Fibroblast of skin of right biceps (primary cell): ENCODE measurements at places on chromosomes 3 and 15.

- DNase-seq: no peak
These were observed 108.1 kb upstream of the GMNC start for GRCh38 chr3:190970560-190970959.

GRCh38 chr3:2765002-2765579 is 345.1 kb downstream of the IL5RA start:
- DNase-seq: peak; percentile 1

GRCh38 chr3:192901435-192901834 is 16.2 kb downstream of the MB21D2 start:
- DNase-seq: peak; percentile 99

GRCh38 chr15:67528513-67528912 is 7.6 kb downstream of the C15orf61 start:
- DNase-seq: no peak

DNA sequence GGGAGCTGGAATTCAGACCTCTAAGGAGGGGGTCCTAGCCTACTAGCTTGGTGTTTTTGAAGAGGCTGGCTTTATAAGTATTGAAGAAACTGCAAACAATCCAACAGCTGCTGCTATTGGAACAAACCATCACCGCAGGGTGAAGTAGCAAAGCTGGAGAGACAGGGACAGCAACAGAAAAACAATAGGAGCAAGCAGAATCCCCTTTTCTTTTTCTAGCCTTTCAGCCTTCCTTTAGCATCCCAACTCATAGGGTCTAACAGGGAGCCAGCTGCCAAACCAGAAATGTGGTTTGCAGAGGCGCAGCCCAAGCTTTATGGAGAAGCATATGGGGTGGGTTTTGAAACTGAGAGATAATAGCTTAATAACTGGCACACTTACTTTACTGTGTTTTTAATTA is 106.2 kb upstream of the CHMP2B start:
- no peak for DNase-seq

DNA sequence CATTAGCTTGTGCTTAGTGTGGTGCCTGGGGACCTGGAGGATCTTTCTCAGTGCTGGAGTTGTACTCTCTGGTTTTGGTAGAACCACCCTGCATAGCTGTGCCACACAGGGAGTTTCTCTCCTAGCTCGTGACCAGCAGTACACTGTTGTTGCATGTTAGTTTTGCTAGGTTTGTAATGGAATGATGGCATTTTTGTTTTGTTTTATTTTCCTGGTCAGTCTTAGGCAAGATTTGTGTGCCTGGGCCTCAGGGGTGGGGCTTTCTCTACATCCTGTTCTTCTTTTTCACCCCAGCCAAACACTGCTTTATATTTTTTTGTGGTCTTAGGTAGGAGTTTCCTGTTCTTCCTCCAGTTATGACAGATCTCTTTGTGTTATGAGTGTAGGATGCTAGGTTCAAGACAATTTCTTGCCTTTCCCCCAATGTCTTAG is 534.5 kb upstream of the KCNMB2 start:
- no peak for DNase-seq

GRCh38 chr3:59885101-59885500 is 835.3 kb upstream of the CFAP20DC start:
- no peak for DNase-seq
